ENCODE measurements at places on chromosomes 1 and 21.
A peak's percentile ranks its signal among the peaks of the same experiment; 100 is the strongest.

- DNase-seq = peak; percentile 78
Observed at GRCh38 chr1:56788588-56788987, 30.6 kb downstream of the FYB2 start.

- no peak for DNase-seq
Observed at GRCh38 chr21:26782747-26783146, 62.5 kb downstream of the ADAMTS1 start.

DNA sequence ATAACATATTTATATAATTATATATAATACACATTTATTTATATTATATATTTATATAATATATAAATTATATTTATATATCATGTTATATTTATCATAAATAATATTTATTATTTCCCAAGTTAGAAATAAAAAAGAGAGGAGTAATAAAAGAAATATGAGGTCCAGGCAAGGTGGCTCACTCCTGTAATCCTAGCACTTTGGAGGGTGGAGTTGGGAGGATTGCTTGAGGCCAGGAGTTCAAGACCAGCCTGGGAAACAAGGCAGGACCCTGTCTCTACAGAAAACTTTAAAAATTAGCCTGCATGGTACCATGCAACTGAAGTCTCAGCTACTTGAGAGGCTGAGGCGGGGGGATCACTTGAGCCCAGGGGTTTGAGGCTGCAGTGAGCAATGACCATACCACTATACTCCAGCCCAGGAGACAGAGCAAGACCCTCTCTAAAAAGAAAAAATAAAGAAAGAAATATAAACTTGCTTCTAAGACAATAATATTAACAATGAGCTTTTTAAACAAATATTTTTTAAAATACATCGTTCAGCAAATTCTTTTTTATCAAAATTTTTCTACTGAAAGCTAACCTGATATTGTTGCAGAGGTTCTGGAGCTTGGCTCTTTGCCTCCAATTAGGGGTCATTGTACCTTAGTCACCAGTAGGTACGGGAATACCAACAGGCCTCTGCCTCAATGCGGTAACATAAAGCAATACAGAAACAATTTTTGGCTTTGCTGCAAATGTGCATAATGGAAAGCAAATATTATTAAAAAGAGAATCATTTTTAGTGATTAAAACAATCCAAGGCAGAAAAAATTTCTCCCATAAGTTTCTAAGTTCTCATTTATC is 290.0 kb downstream of the SETD4 start:
- no peak for DNase-seq

- no peak for DNase-seq
Observed at GRCh38 chr1:177913762-177914540, 55.9 kb downstream of the SEC16B start.

DNA sequence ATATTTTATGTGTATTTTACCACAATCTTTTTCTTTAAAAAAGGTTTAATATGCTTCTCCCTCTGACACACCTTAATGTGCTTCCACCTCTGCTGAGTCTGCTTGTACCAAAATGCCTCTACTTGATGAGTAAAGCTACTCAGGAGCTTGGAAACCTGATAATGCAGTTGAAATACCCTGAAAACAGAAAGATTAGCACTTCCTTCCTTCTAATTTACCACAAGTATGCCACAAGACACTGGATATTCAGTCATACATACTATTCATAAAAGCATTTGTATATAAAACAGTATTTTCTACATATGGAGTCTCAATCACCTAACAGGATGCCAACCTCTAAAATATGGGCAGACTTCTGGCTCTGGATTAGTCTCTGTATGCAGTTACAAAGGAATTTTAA is 55.0 kb downstream of the SLC35D1 start:
- DNase-seq = no peak

- no peak for DNase-seq
Observed at GRCh38 chr1:159152031-159152430, 19.4 kb upstream of the CADM3 start.

- DNase-seq = no peak
Observed at GRCh38 chr1:73106931-73107330, 824.6 kb upstream of the NEGR1 start.

- DNase-seq = no peak
Observed at GRCh38 chr1:26288311-26288941, 8.5 kb downstream of the SH3BGRL3 start.

GRCh38 chr1:90710579-90711536 is 6.2 kb downstream of the BARHL2 start:
- DNase-seq = no peak

DNA sequence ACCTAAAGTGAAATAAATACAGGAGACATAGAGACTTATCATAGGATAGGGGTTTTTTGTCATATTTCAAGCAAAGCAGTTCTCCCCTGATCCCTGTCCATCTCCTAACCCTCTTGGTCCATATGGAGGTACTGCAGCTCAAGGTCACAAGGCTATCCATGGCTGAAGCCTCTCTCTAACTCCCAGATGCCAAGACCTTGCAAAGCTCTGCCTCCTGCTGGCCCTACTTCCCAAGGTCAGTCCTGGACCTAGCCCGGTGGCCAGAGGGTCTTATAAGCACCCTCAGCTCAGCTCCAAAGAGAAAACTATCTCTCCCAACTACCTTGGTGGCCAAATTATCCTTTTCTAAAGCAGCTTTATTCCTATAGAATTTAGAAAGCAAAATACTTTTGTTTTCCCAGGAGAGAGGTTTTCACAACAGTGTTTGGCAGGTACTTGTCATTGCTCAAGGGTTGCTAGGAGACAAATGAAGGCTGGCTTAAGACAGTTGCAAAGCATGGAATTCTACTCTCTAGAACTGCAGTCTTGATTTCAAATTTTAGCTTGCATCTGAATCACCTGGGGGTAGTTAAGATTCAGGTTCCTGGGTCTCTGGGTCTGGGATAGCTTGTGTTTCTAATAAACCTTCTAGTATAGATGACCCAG is 121.5 kb downstream of the XCL2 start:
- DNase-seq = no peak

DNA sequence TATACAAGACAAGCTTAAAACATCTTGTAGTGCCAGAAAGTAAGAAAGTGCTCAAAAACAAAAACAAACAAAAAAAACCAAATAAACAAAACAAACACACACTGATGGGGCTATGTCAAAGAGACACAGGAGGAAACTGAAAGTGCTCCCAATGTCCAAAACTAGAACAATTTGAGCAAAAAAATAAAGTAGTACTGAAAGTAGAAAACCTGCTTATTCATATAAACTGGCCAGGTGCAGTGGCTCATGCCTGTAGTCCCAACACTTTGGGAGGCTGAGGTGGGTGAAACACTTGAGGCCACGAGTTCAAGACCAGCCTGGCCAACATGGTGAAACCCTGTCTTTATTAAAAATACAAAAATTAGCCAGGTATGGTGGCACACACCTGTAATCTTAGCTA is 129.9 kb downstream of the GLUL start:
- DNase-seq = no peak

- no peak for DNase-seq
Observed at GRCh38 chr1:109816175-109816811, 52.6 kb upstream of the EPS8L3 start.

DNA sequence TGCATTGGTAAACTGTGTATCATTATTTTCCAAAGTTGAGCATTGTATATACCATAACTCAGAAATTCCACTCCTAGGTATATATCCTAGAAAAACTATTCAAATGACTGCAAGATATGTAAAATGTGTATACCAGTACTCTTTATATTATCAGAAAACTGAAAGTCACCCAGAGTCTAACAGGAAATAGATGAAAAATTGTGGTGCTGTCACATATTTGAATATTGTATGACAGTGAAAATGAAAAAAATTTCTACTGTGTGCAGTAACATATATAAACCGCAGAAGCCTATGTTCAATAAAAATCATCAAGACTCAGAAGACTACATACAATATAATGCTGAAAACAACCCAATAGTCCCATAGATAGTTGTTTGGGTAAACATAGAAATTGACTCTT is 74.4 kb upstream of the LYPLAL1 start:
- no peak for DNase-seq

- DNase-seq = no peak
Observed at GRCh38 chr21:43867948-43868347, 2.9 kb downstream of the AGPAT3 start.

DNA sequence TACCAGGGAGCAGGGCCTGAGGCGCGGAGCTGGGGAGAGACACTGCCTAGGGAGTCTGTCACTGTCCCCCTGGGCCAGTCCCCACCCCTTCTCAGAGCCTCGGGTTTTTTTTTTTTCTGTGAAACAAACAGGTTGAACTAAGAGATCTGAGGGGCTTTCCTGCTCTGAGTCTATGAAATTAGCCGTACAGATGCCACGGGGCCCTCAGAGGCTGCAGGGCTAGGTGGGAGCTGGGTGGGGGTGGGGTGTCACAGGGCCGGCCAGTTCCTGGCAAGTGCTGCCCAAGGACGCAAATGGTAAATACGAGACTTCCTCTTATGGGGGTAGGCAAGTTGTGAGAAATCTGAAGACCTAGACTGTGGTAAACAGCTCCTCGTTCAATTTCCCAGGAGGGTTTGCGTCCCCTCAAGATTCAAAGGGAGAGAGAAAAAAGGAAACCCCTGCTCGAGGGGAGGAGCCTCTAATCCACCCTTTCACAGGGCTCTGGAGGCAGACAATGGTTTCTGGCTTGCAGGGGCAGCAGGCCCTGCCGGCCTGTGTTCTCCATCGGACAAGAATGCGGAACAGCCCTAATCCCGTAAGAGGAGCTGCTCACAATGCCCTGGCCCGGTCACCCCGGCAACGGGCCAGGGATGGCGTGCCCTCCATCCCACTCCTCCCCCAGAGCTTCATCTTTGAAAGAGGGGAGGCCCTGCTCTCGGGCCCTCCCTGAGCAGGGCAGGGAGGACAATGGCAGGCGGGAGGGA is 7.8 kb downstream of the NUAK2 start:
- peak; percentile 30 for DNase-seq

DNA sequence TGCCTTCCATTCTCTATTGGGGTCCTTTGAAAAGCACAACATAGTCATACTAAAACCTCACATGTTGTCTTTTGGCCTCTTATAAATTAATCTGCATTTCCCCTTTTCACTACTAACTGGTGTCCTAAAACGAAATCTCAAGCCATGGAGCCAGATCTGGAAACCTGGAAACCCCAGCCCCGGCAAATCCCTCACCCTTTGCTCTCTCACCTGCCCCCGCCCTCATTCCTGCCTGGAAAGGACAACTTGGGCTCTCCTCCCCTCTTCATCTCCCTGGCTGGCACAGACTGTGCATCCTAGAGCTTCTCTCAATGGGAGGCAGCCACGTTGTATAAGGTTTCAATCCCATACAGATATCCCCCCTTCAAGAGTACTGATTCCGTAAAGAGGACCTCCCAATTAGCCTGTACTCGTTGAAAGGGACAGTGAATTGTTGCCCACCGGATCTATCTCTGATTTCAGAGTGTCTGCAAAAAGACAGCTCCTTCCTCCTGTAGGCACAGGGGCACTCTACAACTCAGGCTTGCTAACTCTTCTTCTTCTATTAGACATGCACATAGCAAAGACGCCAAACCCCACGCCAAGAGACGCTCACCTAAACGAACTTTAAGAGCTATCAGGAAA is 1.4 kb downstream of the DUSP10 start:
- DNase-seq = peak; percentile 20

DNA sequence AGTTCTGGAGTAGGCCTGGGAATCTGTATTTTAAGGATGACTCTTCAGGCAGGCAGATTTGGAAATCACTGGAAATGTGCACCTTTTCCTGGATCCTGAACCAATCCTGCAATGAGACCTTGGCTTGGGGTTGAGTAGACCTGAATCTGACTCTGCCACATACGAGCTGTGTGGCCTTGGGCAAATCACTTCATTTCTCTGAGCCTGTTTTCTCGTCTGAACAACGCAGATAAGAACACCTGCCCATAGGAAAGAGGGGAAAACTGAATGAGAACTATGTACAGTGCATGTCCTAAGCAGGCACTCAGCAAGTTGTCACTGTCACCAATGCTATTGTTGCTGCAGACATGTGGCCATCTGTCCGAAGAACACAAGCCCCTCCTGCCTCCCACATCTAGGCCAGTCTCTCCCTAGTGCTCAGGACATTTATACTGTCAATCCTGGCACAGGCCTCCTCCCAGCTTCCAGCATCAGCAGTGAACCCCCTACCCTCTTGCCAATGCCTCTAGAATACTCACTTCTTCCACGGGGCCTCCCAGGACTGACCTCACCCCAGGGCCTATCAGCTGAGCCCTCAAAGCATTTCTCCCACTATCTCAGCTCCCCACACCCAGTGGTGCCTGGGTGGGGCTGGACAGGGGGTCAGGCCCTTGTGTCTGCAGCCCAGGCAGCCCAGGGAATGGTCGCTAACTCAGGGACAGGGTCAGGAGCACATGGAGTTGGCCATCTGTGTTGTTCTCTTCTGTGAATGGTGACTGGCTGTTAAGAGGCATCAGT is 88.8 kb upstream of the ZBTB40 start:
- peak; percentile 9 for DNase-seq

GRCh38 chr21:46023555-46023954 is 42.0 kb downstream of the COL6A1 start:
- DNase-seq = no peak

DNA sequence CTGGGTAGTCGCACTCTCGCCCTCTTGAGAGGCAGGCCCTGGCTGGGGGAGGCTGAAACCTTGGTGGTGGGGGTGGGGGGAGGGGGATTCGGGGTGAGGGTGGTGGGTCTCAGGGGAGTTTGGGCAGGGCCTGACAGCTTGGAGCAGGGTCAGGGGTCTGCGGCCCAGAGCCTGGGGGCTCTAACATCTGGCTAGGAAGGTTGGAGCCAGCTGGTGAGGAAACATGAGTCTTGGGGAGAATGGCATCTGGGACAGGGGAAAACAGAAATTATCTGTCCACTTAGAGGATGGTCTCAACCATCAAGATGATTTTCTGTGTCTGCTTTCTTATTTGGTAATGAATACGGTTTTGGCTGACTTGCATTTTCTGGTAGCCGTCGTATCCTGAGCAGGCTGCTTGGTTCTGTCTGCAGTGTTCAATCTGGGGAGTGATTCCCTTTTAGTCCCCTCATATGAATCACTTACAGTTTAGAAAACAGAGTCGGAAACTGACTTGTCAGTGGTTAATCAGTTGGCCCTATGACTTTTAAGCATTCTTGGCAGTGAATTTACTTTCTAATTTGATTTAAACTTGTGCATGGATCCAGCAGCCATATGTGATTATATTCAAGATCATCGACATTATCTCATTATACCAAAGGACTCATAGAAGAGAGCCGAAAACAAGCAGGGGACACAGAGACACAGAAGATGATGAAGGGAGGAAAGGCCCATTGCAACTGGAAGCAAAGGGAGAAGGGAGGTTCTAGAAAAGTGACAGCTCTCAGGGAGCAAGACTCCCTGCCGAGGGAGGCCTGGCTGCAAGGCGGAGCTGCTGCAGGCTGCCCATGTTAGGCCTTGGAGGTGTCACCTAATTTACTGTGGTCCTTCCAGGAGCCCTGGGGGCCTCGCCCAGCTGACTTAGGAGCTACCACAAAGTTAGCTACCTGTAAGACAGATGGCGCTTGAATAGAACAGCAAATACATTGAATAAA is 237.6 kb downstream of the SDCCAG8 start:
- no peak for DNase-seq

GRCh38 chr1:25037174-25038074 is 107.3 kb upstream of the RUNX3 start:
- DNase-seq = no peak

- DNase-seq = no peak
Observed at GRCh38 chr1:176829261-176829660, 335.3 kb downstream of the ASTN1 start.

- no peak for DNase-seq
Observed at GRCh38 chr1:95252422-95252821, 18.4 kb downstream of the RWDD3 start.
